ENCODE measurements at places on chromosomes 5 and 9.
A peak's percentile ranks its signal among the peaks of the same experiment; 100 is the strongest.

DNA sequence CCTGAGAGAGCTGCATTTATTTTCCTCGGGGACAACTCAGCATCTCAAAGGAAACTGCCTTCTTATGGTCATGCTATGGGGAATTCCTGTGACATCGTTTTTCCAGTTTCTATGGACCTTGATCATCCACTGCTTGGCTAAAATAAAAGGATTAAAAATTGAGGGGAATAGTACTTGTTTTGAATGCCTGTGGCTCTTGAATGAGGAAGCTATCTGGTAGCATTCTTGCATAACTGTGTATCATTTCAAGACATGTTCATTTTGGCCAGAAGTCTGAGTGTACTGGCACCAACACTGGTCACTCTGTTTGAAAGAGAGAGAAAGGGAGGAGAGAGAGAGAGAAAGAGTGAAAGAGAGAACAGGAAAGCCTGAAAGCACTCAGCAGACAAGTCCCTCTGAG, 116.7 kb downstream of the DOCK2 start:
- peak; percentile 31 for DNase-seq

GRCh38 chr5:85670417-85670816, 947.3 kb upstream of the COX7C start:
- DNase-seq = no peak

GRCh38 chr5:175697846-175698245, 40.0 kb downstream of the HRH2 start:
- no peak for DNase-seq

DNA sequence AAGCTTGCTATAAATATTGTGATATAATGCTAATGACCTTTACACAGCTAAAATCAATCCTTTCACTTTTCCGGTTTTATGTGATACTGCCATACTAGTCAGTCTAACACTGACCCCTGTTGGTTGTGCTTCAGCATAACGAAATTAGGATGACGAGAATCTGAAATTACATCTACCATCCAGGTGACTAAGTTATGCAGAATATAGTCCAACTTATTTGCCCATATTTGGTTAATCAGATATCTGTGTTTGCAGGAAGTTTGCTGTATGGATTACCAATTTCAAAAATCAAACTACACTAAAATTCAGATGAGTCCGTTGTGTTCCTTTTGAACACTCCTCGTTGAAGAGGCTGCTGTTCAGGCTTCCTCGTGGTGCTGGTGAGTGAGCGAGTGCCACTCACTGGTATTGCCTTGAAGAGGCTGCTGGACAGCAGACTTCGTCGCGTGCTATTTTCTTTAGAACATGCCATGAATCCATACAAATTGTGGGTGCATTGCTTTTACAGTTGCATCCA, 32.5 kb downstream of the TENT4A start:
- DNase-seq = peak; percentile 33

DNA sequence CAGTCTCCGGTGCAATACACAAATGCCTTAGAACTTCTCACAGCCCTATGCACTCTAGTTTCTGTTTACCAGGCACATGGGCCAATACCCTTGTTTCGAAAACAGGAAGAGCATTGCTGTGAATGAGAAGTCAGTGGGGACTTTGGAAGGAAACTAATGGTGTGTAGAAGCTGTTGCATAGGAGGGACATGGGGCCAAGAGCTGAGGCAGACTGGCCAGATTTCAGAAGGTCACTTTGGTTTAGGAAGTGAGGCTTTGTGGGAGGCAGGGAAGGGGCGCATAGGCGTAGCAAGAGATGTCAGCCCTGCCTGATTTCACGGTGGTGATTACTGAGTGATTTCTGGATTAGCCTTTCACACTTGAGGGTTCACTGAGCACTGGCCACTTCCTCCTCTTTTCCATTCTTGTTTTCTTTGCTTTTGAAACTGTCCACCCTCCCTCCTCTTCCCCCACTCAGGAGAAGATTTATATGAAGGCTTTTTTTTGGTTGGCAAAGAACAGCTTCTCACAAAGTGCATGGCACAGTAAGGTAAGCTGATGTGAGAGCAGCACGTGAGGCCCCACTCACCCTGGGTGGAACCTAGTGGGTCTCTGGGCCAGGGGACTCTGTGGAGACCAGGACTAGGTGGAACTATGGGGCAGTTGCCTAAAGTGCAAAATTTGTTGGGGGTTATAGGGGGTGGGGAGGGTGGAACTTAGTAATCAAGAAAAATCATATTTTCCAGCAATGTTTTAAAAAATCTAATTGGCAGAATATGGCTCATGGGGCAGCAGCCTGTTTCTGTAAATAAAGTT, 6.1 kb upstream of the TMEM252 start:
- DNase-seq = peak; percentile 87

DNA sequence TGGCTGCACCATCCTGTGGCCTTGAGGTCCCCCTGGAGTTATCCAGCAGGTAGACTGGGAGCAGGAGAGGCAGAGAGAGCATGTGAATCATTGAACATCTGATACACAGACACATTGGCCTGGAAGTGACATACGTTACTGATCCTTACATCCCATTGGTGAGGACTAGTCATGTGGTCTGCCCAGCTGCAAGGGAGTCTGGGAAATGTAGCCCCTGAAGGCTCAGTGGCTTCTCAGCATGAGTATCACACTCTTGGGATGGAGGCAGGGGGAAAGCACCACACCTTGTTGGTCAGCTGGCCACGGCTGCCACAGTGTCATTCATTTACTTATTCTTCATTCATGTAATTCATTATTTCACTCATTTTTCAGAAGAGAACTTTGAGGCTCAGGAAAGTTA, 13.3 kb upstream of the KCNMB1 start:
- no peak for DNase-seq

- DNase-seq = no peak
Measured at GRCh38 chr5:2598503-2598902, 153.0 kb downstream of the IRX2 start.

GRCh38 chr5:151896031-151896691, 28.5 kb downstream of the GLRA1 start:
- DNase-seq = no peak

DNA sequence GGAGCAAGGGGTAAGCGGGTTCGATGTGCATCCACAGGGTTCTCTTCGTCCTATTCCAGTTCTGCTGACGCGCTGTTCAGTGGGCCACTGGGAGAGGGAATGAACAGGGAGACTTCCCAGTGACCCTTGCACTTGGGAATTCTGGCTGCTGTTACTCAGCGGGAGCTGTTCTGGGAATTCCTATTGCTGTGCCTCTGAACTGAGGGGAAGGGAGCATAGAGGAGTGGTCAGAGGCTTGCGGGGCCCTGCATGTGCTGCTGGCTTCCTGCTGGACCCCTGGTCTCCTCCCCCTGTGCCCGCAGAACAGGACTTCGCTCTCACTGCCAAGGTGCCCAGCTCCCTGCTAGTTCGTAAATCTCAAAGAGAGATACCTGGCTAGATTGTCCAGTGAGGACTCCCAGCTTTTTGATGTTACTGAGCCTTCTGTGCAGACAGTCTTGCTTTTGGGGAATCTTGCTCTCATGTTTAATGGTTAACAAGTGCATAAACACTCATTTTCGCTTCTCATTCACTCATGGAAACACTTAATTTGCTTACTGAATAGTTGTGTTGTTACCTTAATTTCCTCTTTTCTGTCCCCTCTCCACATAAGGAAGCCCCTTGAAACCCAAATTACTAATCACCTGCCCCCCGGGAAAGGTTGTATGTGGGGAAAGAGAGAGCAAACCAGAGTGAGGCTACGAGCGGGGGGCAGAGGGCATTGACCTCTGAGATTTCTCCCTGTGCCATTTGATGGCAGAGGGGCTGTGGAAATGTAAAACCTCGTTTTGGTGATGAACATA, 5.9 kb downstream of the TRIO start:
- no peak for DNase-seq

DNA sequence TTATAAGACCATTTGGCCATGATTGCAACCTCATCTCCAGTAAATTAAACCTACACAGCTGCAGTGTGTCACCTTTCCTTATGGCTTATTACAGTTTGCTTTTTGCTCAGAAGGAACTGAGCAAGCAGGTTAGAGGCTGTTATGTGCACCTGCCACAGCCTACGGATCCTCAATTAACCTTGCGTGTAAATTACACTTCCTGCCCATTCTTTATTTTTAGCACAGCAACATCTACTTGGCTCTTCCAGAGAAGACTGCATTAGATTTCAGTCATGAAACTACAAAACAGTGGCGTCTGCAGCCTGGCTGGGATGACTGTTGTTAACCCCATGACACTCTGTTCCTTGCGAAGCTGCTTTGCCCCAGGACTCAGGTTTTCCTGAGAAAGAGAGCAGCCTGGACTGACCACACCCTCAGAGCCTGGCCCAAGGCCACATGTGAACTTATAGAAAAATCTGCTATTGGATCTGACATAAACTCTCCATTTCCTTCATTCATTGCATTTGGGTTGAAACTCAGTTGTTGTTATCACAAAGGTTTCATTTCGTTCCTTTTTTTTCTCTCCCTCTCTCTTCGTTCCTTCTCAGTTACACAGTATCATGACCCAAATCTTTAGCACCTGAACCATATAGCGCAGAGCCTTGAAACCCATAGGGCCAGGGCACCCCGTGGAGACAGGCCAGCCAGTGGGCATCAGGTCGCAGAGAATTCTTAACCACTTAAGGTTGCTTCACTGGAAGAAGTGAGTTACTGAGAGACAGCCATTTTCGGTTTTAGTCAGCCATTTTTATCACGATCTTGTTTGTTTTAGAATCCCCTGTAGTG, 138.6 kb downstream of the PALM2AKAP2 start:
- DNase-seq = no peak

DNA sequence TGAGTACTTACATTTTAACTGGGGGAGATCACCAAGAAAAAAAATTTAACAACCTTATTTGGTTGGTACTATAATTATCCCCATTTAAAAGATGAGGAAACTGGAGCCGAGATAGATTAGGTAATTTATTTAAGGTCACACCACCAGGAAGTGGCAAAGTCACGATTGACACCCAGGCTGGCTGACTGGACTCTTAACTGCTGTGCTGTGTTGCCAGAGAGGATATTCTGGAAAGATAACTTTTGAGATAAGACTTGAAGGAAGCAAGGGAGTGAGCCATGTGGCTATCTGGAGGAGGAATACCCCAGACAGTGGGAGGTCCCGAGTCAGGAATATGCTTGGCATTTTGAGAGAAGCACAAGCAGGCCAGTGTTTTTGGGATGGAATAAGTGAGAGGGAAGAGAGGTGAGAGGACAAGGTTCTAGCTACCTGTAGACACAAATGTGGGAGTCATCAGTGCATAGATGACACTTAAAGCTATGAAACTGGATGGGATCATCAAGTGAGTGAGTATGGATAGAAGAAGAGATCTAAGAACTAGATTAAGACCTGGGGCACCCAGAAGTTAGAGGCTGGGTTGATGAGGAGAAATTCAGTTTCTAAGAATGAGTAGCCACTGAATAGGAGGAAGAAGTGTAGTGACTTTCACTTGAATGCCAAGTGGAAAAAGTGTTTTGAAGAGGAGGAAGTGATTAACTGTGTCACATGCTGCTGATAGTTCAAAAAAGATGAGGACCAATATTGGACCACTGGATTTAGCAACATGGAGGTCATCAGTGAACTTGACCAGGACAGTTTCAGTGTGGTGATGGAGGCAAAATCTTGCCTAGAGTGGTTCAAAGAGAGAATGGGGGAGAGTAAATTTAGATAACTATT, 25.6 kb downstream of the PDE8B start:
- DNase-seq = peak; percentile 25

- peak; percentile 50 for DNase-seq
Measured at GRCh38 chr9:78213712-78214111, 22.2 kb upstream of the CEP78 start.

DNA sequence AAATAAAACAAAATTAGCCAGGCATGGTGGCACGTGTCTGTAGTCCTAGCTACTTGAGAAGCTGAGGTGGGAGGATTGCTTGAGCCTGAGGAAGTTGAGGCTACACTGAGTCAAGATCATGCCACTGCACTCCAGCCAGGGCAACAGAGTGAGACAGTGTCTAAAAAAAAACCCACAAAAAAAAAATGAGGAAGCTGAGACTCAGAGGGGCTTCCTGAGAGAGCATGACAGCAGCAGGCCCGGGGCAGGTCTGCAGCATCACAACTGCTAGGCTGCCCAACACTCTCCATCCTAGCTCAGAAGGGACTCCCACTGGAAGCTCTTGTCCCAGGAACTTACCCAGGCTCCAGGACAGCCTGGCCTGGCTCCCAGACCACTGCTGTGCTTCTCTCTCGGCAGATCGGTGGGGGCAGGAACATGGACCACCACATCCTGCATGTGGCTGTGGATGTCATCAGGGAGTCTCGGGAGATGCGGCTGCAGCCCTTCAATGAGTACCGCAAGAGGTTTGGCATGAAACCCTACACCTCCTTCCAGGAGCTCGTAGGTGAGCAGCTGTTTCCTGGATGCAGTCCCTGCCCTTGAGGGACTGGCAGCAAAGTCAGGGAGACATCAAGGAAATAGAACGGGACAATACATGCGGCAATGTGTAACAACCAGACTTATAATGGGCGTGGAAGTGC, 19.1 kb downstream of the PTGS1 start:
- peak; percentile 94 for DNase-seq

DNA sequence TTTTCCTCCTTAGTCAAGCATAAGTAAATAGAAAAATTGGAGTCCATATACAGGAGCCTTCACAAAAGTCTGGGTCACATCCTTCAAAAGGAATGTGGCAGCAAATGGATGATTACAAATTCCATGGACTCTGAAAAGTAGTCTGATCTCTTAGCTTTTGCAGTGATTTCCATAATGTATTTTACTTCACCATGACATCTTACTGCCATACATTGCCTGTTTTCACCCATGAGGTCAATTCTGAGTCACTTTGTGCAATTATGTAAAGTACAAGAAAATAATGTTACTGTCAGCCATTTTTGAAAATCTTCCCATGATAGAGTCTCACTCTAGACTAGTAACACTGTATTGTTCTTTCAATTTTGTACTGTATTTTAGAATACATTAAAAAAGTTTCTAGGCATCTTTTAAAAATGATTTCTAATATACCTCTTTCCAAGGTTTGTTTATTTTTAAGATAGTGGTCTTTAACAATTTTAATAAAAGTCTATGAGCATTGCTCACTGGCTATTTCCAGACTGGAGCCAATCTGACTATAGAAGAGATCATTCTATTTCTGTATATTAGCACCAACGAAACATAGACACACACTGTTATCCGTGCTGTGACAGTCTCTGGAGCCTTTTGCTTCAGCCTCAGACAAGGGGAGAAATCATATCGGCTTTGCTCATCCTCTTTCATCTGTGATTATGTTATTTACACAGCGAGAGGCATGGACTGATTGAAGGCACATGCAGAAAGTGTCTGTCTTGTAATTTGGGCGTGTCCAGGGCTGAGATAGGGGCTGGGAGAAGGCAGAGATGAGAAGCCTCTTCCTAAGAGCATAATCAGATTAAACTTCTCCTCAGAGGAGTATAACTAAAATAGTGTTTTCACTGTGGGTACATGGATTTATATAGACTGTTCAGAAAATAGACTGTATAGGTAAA, 22.9 kb upstream of the ACTBL2 start:
- DNase-seq = no peak

GRCh38 chr5:97909541-97909940, 726.5 kb upstream of the RIOK2 start:
- no peak for DNase-seq

Measured in inflammatory macrophage treated with lipopolysaccharide for 1 hour (primary cell).